Effector memory CD4-positive, alpha-beta T cell (primary cell): ENCODE measurements at places on chromosomes 12 and 14.

DNA sequence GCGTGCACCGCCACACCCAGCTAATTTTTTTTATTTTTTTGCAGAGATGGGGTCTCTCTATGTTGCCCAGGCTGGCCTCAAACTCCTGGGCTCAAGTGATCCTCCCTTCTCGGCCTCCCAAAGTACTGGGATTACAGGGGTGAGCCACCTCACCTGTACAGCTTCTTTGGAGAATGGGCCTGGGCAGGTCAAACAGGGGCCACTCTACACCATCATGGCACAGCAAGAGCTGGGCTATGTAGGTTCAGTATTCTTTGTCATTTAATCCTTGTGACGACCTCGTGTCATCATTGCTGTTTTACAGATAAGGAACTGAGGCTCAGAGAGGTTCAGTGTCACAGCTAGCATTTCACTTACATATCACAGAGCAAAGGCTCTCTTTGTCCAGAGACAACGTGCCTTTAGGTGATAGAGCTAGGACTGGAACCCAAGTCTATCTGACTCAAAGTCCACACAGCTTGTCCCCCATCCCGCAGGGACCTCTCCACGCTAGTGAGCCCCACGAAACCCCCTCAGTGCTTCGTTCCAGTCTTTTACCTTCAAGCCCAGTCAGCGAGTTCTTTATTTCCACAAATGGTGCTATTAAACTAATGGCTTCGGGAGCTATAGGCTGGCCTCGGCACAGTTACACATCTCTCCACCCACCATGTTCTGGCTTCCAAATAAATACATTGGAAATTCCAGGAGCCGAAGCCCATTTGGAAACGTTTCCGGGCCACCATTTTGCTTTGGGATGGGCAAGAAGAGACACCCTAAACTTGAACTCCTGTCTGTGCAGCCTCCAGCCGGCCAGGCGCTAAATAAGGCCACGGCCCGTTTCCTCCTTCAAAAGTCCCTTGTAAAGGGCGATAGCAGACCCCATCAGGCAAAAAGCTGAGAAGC lies 660 bp upstream of the MAP1LC3B2 start:
- no peak for DNase-seq

DNA sequence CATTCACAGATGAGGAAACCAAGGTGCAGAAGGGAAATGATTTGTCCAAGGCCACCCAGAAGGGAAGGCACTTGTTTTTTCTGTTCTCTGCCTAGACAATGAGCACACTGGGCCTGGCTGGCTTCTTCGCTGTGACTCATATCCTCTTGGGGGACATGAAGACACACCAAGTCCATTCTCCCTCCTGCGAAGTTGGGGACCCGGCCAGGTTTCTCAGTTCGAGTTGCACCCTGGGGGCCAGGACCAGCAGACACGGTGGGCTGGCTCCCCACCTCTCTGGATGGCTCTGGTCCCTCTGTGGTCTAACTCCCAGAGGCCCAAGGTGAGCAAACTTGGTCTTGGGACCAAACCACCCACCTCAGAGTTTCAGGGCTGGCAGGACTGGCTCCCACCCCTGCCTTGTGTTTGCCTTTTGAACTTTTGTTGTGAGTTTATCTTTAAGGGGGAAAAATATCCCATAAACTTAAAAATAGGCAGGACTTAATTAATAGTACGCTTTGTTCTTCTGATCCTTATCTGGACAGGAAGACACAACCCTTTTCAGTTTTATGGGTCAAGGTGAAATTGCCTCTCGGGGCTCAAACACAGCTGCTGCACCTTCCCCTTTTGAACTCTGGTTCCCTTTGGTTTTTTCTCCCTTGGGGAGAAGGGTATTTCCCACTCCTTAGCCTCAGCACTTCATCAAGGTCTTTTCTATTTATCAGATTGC lies 9.0 kb upstream of the MLEC start:
- DNase-seq = no peak

DNA sequence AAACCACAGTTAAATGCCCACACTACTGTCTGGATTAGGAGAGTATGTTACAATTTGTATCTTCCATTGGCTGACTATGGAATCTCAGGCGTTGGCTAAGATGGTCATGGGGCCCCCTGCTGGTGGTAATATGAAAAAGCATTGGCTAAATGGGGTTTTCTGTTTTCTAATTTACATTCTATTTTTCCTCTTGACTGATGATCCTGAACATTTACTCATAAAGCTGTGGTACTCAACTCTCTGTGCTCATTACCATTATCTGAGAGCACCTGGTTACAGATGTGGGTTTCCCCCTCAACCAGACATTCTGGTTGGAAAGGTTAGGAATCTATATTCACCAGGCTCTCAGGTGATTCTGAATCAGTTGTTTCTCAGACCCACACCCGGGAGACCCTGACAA lies 64.8 kb downstream of the WSCD2 start:
- no peak for DNase-seq

GRCh38 chr12:57430931-57431566 lies at the start of gene R3HDM2:
Gene R3HDM2 (minus strand): TSS chr12:57431043. CDS start chr12:57310428, 120,615 bp downstream.
- peak; percentile 92 for DNase-seq

DNA sequence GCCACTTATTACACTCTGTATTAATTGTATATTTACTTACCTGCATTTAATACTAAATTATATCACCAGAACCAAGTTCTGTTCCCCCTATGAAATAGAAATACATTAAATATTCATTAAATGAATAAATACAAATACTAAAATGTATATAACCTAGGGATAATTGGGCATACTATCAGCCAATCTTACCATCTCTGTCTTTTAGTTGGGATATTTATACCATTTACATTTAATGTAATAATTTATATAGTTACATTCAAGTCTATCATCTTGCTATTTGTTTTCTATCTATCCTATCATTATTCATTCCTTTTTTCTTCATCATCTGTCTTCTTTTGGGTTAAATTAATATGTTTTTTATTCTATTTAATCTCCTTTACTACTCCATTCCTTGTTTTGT lies 4.1 kb upstream of the ADAMTS20 start:
- DNase-seq = no peak

DNA sequence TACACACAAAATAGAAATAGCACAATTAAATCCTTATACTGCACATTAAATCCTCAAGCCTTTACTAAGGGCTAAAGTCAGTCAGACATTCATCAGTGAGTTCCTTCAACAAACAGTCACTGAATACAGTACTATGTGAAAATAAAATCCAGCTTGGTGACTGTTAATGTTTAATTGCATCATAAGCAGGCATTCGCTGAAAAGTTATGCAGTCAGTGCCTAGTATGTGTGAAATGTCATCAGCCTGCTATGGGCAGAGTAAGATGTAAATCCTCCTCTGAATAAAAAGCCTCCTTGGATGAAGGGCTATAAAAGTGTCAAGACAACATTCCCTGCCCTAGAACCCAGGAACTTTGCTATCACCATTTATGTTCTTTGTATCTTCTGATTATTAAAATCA lies 116.4 kb downstream of the PRICKLE1 start:
- DNase-seq = no peak

GRCh38 chr12:62466018-62466593 lies 520 bp upstream of the MON2 start:
- no peak for DNase-seq

DNA sequence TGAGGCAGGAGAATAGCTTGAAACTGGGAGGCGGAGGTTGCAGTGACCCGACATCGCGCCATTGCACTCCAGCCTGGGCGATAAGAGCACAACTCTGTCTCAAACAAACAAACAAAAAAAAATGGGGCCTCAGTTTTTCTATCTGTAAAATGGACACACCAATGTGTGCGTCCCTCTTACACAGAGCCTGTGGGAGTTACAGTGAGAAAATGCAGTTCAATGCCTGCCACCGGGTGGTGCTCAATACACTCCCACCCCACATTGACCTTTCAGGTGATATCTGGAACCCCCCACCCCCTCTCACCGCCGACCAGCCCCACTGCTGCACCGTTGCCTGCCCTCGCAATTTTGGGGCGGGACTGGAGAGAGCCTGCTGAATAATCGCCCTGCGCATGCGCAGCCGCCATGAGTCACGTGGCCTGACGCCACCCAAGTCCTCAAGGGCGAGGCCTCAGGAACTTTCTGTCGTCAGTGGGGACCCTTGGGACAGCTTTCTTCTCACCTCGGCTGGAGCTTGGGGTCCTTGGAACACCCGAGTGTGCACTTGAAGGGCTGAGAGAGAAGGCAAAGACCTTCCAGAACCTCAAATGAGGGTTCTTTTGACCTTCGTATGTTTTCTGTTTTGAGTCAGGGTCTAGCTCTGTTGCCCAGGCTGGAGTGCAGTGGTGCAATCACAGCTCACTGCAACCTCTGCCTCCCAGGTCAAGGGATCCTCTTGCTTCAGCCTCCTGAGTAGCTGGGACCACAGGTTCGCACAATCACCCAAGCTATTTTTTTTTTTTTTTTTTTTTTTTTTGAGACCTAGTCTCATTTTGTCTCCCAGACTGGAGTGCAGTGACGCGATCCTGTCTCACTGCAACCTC lies 14.6 kb upstream of the CABP1 start:
- no peak for DNase-seq

DNA sequence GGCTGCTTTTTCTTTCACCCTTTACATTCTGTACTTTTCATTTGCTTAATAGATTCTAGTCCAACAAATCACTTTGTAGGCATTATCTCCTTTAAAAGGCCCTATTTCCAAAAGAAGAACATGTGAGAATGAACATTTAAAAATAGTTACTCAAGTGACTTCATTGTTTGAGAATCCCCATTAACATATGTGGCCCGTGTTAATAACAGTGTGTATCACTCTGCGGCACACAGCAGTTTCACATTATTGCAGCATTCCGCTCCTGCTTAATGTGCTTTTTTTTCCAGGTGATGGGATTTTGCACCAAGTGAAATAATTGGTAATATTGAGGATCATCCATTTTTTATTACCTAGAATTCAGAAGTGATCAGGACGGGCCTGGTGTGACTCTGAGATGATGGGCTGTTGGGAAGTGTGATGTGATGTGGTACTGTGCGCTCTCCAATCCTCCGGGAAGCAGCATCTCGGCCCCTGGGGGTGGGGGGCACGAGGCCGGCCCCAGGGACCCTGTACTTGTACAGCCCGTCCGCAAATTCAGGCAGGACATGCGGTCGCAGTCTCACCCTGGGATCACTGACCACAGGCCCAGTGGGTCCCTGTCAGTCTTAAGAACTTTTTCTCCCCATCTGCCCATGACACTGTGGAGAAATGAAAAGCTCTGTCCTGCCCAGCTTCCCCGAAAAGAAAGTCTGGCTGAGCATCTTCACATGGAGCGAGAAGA lies 32.9 kb downstream of the SLC15A4 start:
- DNase-seq = no peak

DNA sequence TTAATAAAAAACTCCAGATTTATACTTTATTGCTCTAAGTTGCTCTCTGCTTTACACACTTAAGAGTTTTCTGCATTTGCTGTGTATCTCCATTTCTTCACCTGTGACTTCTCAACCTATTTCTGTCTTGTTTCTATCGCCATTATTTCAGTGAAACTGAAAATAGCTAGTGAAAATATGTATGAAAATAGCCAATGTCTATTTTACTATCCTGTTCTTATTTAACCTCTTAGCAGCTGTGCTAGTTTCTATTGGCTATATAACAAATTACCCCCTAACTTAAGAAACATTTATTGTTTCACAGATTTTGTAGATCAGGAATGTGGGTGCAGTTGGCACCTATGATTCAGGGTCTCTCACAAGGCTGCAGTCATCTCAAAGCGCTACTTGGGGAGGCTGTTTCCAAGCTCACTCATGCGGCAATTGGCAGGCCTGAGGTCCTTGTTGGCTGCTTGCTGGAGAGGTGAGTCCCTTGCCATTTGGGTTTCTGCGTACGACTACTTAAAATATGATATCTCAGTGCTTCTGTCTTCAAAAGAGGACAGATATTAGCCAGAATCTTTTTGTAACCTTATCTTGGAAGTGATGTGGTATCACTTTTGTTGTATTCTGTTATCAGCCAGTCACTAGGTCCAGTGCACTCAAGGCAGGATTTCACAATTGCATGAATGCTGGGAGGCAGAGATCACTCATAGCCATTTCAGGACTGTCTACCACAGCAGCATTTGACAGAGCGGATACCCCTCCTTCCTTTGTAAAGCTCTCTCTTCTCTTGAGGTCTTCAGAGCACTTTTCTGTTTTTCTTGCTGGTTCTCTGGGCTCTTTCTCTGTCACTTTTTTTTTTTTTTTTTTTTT lies 7.2 kb downstream of the ERC1 start:
- DNase-seq = no peak

GRCh38 chr12:112463478-112463877 lies 44.7 kb downstream of the PTPN11 start:
- DNase-seq = no peak

GRCh38 chr12:22110176-22110575 lies 64.2 kb downstream of the CMAS start:
- DNase-seq = no peak

- no peak for DNase-seq
Observed at GRCh38 chr14:98494582-98494981, 777.4 kb downstream of the BCL11B start.

- DNase-seq = no peak
Observed at GRCh38 chr12:75447691-75448393, 32.7 kb upstream of the GLIPR1 start.

DNA sequence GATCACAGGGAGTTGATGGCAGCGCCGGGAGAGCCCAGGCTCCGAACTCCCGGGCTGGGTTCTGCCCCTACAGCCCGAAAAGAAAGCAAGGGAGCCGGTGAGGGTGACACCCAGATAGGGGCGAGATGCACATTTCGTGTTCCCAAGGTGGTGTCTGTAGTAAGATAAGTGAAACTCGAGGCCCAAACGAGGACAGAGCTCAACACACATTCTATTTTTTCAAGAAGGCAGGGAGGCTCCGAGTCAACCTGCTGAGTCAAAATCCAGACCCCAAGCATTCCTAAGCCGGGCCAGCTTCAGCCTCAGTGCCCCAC lies 24.2 kb upstream of the YY1 start:
- no peak for DNase-seq

GRCh38 chr12:59444932-59445331 lies 150.9 kb upstream of the SLC16A7 start:
- no peak for DNase-seq

DNA sequence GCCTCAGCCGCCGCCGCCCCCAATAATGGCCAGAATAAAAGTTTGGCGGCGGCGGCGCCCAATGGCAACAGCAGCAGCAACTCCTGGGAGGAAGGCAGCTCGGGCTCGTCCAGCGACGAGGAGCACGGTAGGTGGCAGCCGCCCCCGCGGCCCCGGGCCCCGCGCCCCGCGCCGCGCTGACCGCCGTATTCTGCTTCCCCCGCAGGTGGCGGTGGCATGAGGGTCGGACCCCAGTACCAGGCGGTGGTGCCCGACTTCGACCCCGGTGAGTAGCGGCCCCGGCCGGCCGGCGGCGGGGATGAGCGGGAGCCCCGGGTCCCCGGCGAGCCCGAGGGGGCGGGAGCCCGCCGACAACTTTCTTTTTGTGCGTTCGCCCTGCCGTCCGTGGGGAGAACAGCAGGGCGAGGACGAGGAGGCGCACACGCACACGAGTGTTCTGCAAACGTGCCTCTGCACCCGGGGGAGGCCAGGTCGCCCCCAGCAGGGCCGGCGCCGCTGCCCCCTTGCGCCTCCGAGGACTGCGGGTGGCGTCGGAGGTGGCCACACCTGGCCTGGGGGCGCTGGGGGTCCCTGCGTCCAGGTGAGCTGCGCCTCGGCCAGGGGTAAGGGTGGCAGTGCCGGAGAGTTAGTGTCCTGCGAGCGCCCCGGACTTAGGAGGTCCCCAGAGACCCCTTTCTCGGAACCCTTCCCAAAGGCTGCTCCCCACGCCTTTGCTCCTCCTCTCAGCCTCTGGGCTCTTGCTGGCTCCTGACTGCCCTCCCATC lies 794 bp downstream of the RCOR1 start:
- peak; percentile 42 for DNase-seq
